ENCODE measurements at places on chromosomes 4 and X.

DNA sequence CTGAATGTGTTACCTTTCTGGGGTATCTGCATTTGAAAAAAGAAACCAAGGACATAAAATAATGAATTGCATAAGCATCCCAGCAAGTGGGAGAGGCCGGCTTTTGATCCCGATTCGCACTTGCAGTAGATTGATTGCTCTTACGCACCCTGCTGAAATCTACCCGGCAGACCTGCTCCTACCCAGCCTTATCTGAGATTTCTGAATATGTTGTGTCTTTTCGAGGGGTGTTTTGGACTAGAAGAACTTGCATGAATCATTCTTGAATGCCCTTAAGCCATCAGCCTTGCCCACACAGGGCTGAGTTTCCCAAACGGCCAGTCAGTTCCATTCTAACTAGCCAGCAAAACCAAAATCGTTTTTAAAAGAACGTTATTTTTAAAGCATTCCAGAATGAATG, 174.4 kb upstream of the BCOR start:
- no peak for DNase-seq

GRCh38 chrX:109844986-109845385, 111.9 kb upstream of the ACSL4 start:
- no peak for DNase-seq

GRCh38 chr4:155305619-155306018, 71.1 kb downstream of the MAP9 start:
- DNase-seq: no peak

- DNase-seq: no peak
Observed at GRCh38 chr4:174521800-174522182, 497 bp downstream of the HPGD start.

- no peak for DNase-seq
Observed at GRCh38 chr4:158962393-158962792, 140.5 kb upstream of the RAPGEF2 start.

DNA sequence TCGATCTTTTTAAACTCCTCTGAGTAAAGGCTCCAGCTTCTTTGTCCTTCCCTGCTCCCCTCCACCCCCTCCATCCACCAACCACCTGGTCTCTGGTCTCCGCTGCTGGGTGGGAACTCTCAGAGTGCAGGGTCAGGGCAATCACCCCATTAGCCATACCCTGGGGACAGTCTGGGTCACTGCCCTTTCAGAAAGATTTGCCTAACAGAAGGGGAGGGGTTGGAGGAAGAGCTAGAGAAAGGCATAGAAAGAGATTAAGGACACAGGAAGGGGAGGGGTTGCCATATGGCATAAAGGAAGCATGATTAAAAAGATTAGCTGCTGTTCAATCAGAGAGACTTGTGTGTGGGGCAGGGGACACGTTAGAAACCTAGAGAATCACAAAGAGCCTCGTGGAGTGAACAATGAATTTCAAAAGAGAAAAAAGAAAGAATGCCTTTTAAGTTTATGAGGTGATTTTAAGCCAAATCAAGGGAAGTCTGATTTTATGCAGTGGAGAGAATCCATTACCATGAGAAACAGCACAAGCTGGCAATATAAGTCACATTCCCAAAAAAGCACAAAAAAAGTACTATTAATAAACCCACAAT, 115.5 kb upstream of the ACSL4 start:
- no peak for DNase-seq

DNA sequence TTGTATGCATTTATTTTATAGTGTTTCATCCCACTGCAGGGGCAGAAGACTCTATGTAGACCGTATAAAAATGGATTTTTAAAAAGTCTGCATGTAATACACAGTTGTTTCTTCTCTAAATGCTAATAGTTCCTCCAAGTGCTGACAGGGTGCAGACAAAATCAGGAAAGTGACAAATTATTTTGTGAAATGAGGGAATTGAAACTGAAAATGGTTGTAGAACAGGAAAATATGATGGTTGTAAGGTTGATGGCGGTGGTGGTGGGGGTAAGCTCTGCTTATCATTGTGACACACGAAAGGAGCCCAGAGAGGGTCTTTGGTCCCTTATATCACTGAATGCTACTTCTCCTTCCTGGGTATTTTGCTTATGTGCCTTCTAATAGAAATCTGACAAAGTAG, 4.3 kb downstream of the IL15 start:
- DNase-seq: no peak

DNA sequence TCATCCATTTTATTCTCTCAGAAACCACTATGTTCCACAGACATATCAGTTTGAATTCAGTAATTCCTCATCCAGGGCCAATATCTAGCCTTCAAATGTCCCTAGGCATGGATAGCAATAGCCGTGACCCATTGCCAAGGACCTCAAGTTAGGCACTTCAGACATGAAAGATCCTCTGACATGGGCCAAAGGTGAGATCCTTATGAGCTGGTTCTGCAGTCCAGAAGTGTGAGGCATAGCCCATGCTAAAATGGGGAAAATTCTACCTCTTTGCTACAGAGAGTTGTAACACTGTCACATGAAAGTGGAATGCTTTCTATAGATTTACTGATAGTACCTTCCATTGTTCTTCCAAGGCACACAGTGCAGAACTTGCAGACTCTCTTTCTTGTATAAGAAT, 349.7 kb upstream of the GALNT7 start:
- no peak for DNase-seq

DNA sequence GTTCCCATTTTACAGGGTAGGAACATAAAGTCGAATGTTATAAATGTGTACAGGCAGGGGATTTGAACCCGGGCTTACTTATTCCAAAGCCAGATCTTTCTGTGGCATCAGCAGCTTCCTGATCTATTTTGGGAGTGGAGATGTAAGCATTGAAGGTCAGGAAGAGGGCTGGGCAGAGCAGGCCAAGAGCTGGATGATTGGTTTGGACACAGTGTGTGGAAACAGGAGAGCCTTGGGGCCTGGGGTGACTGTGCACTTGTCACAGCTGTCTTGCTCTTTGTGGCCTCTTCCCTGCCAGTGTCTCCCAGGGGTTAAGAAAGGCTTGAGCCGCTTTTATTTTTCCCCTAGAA, 127.9 kb upstream of the ENPP6 start:
- no peak for DNase-seq

GRCh38 chr4:132587626-132588025, 561.5 kb upstream of the PCDH10 start:
- peak; percentile 9 for DNase-seq

GRCh38 chr4:5730993-5731990, 20.3 kb downstream of the EVC start:
- no peak for DNase-seq

- no peak for DNase-seq
Observed at GRCh38 chr4:41572516-41572915, 34.6 kb downstream of the LIMCH1 start.

DNA sequence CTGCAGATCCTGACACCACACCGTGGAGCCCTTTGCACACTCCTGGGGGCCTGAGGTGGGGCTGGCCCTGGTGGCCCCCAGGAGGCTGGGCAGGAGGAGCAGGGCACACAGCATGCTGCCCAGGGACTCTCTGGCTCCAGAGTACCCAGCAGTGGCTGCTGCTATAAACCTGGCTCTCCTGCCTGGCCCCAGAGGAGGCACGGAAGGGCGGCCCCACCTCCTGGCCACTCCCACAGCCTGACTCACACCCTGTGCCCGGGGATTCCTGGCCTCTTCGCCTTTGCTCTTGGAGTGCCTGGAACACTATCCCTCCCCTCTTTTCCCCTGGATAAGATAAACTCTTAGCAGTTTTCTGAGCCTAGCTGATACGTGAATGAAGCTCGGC, at the start of gene PSAPL1:
PSAPL1 (minus strand) TSS at position 165 of the 385 bp plus-strand sequence; CDS start at position 114, 51 bp downstream.
- DNase-seq: peak; percentile 32

DNA sequence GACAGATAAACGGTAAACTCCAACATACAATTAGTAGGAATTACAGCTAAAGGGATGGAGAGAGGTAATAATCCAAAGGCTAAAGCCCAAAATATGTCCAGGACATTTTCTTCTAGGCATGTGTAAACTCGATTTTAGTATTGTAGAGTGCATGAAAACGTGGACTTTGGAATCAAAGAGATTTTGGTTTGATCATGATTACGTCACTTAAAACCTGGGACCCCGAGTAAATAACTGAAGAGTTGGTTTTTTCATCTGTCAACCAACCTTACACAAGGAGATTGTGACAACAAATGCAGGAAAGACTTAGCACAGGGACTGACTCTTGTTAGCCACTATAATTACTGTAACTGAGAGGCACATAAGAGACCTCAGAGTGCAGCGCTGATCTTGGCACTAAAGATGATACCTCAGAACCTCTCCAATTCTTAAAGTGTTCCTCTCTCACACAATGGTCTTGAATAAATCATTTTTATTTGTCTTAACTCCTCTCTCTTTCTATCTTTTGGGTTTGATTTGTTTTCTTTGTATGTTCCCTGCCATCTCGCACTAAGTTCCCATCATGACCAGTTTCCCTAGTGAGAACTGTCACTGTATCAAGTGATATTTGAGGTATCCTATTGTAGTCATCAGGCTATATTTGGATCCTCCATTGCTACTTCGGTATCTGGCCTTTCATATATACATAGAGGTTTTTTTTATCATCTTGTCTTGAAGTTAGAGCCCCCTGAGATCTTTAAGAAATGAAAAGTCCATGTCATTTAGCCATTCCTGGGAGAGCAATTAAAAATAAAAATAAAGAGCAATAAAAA, 32.2 kb upstream of the MSL3 start:
- DNase-seq: no peak

DNA sequence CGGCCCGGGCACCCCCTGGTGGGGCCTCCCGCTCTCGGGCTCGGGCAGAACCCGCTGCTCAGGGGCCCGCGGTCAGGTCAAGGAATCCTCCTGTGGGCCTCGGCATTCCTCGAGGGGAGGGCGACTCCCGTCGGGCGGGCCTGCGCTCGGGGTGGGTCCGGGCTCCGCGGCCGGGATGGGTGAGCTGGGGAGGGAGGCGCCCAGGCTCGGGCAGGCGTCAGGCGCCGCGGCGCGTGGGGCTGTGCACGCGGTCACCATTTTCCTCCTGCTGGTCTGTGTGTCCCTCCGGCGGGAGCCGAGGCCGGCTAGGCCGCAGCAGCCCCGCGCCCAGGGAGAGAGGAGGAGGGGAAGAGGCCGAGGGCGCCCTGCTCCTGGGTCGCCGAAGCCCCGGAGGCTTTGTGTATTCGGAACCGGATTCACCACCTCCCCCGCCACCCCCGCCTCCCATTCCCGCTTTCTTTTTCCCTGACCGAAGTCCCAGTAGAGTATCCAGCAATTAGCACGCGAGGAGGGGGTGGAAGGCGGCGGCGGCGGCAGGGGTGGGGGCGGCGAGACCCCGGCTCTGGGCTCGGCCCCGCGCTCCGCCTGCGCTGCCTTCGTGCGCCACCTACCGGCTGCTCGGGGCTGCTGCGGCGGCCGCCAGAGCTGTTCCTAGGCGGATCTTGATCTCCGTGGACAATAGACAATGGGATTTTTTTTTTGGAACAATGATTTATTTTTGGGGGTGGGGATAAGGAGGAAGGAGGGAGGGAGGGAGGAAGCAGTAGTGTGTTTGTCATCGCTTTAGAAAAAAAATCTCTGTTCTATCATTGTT, 99.0 kb upstream of the MAML3 start:
- DNase-seq: no peak

- DNase-seq: no peak
Observed at GRCh38 chr4:134727696-134728095, 526.1 kb upstream of the PABPC4L start.

- DNase-seq: no peak
Observed at GRCh38 chrX:117898226-117898625, 218.4 kb downstream of the KLHL13 start.

- DNase-seq: no peak
Observed at GRCh38 chr4:165489786-165490185, 111.0 kb downstream of the CPE start.

DNA sequence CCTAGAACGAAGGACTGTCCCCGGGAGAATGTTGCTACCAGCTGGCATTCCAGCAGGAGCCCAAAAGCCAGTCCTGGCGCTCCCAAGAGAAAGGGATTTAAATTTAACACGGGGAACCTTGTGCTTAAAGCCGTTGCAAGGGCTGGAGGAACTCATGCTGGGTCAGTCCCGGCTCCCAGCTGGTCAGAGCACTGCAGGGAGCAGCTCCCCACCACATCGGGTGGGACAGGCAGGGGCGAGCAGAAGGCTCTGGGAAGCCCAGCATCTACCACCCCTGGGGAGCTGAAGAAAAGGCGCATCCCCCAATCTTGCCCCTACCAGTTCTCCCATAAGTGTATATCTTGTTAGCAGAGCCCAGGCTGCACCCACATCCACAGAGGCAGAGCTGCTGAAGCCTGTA, 15.7 kb downstream of the CFAP99 start:
- DNase-seq: no peak

- DNase-seq: no peak
Observed at GRCh38 chr4:766152-766515, 59.8 kb downstream of the CPLX1 start.

- DNase-seq: no peak
Observed at GRCh38 chr4:145058256-145058655, 39.7 kb downstream of the ANAPC10 start.

DNA sequence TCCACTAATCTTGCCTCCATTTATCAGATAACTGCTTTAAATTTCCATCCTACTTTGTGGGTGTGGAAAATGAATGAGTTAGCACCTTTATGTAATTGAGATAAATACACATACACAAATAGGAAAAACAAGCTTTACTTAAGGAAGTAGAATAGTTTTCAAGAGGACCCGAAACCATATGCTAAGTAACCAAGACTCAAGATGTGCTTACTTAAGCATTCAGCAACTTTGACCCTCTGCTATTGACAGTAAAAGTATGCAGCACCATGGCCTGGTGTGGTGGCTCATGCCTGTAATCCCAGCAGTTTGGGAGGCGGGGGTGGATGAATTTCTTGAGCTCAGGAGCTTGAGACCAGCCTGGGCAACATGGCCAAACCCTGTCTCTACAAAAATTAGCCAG, 29.9 kb downstream of the RNF175 start:
- DNase-seq: no peak

DNA sequence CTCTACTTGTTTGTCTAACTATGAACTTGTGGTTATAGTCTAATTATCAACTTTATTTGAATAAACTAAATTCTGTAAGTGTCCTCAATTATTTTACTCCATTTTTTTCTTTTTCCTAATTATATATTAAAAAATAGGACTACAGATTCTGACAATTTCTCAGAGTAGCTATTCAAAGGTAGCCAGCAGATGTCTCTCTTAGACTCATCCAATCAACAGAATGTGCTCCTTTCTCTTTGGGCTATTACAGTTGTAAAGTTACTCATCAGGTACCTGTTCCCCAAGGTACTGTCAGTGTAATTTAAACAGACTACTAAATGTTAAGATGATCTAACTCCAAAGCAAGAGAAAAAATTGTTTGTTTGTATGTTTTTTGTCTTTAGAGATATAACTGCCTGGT, 248.6 kb downstream of the PCDH18 start:
- no peak for DNase-seq

GRCh38 chrX:49932791-49933190, 10.4 kb downstream of the CLCN5 start:
- no peak for DNase-seq

GRCh38 chrX:28278251-28278650, 297.0 kb upstream of the DCAF8L1 start:
- DNase-seq: no peak

DNA sequence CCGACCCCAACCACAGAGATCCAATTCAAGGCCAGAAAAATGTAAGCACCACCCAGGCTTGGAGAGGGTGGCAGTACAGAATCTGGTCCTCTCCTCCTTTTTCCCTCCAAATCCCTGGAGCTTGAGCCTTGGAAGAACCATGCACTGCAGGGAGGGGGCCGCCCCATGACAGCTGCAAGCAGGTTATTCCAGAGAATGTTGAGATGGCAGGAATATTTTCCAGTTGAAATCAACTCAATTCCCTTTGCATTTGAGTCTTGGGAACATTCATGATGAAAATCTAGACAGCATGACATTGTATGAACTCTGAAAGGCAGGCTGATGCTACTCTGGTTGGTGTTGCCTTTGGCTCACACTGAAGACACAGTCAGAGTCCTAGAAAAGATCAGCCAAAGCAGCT, 386.6 kb upstream of the FGF16 start:
- no peak for DNase-seq

Measured in HS-5 (cell line).